ENCODE measurements at places on chromosomes 16 and 17. TPM values are rescaled to one million over a fixed set of nuclear protein-coding genes. Genes with fewer than 3 reads are reported as not detected.

Gene ITGA2B
- 3.2 TPM for total RNA-seq

Gene CTF1
- total RNA-seq = 4.5 TPM

Gene PIK3R5
- 84.8 TPM for total RNA-seq

DNA sequence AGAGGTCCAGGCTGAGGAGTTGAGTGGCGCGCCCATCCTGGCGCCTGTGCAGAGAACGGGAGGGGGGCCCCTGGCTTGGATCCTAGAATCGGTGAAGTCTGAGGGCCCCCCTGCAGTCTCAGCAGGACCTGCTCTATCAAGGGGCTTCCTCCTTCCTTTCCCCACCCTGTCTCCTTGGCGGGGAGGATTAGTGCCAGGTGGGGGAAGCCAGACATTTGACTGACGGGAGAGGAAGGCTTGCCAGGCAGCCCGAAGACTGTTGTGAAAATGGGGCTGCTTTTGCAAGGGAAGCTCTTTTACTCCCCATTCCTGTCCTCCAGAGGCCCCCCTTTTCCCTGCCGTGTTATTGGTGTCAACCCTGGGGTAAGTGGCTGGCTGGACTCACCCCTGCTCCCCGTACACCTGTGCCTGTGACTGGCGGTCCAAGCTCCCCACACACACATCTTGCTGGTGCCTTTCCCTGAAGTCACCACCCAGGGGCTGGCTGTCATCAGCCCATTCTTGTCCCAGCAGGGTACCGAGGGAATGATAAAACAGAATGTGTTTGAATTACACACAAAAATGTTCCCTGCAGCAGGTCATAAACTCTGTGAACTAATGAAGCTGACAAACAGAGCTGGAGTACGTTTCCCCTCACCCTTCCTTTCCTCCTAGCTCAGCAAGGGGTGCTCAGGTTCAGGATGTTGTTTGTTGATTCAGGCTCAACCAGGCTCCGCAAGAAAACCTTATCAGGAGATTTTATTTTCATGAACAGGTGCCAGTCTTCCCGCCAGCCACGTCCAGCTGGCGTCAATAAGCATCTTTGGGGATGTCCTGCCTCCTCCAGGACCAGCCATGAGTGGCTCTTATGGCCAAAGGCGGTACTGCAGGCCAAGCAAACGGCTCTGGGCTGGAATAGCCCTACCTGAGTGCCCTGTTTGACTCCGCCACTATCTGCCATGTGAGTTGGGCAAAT is 4.4 kb upstream of the ARMC7 start:
- H3K4me3 ChIP-seq = no peak overlapping the region
- peaks cover 34% of the 10 kb centered on the region for H3K36me3 ChIP-seq
- H3K27me3 ChIP-seq = no peaks in the 10 kb centered on the region
- peak overlapping the region; percentile 7 for H3K27ac ChIP-seq
- DNase-seq = no peak

DNA sequence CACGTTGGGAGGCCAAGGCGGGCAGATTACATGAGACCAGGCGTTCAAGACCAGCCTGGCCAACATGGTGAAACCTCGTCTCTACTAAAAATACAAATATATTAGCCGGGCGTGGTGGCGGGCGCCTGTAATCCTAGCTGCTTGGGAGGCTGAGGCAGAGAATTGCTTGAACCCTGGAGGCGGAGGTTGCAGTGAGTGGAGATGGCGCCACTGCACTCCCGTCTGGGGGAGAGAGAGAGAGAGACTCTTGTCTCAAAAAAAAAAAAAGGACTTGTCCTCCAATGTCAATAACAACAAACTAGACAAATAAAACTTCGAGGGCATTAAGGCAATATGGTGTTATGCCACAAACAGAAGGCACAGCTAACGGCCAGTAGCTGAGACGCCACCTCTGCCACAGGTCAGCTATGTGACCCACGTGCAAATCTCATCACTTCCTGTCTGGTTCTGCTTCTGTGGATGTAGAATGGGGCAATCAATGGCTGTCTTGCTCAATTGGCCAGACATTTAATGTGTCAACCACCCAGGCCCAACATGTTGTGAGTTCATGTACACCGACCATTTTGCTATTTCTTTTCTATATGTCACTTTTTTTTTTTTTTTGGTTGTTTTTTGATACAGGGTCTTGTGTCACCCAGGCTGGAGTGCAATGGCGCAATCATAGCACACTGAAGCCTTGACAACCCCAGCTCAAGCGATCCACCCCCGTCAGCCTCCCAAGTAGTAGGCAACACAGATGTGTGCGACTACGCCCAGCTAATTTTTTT is 834 bp upstream of the TXNDC11 start:
- peak overlapping the region; percentile 97 for H3K27ac ChIP-seq
- DNase-seq = no peak
- H3K4me3 ChIP-seq = peak overlapping the region; percentile 93
- no peaks in the 10 kb centered on the region for H3K27me3 ChIP-seq

DNA sequence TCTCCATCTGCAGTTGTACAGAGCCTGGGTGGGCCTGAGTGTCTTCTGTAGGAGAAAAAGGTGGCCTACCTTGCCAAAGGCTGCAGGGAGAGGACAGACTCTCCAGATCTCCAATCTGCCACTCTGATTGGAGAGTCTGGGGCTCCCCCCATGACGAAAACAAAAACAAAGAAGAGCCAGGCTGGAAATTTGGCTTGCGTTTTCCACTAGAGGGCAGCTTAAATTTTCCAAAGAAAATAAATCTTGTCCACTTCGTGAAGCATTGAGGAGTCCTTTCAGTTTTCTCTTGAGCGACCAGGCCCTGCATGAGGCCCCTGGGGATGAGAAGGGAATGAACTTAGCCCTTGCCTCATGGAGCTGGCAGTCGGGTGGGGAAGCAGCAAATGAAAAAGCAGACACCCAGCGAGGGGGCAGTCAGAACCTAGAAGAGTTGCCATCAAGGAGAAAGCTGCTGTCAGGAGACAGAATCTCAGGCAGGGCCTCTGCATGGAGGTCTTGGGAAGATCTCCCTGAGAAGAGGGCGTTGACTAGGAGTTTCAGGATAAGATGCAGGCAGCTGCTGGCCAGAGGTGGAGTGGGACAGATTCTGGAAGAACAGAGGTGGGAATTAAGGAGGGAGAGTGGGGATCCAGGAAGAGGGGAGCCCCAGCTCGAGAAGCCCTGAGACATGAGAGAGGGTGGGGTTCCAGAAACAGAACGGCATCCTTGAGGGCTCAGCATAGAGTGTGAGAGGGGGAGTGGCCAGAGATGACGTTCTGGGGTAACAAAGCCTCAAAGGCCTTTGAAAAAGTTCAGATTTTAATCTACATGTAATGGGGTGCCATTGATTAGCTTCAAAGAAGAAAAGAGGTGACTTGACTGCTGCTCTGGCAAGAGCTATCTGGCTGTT is 8.4 kb upstream of the SHCBP1 start:
- H3K36me3 ChIP-seq = no peaks in the 10 kb centered on the region
- H3K27ac ChIP-seq = no peak overlapping the region
- DNase-seq = no peak
- no peaks in the 10 kb centered on the region for H3K4me1 ChIP-seq

DNA sequence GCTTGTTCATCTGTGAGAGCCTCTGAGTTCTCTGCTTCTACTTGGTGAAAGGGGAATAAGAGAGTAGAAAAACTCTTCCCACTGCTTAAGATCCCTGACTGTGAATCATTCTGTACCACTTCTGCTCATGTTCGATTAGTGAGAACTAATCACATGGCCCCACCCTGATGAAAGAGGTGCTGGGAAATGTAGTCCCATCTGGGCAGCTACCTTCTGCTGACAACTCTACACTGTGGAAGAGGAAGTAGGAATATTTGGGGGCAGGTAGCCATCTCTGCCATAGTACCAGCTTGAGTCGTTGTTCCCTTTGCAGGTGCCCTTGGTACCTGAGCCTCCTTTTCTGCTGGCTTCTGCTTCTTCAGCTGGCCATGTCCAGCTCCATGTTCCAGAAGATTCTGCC is 29.9 kb downstream of the NKD1 start:
- no peaks in the 10 kb centered on the region for H3K27me3 ChIP-seq
- DNase-seq = no peak
- H3K36me3 ChIP-seq = no peaks in the 10 kb centered on the region
- H3K27ac ChIP-seq = no peak overlapping the region

All from left lung (tissue), 14 donors.